ENCODE measurements at places on chromosomes 12 and 14.

- no peak for DNase-seq
Measured at GRCh38 chr14:73602994-73603393, 9.3 kb upstream of the ACOT6 start.

- no peak for DNase-seq
Measured at GRCh38 chr12:130132831-130133511, 29.3 kb upstream of the FZD10 start.

- no peak for DNase-seq
Measured at GRCh38 chr12:107530701-107531100, 154.9 kb upstream of the PWP1 start.

DNA sequence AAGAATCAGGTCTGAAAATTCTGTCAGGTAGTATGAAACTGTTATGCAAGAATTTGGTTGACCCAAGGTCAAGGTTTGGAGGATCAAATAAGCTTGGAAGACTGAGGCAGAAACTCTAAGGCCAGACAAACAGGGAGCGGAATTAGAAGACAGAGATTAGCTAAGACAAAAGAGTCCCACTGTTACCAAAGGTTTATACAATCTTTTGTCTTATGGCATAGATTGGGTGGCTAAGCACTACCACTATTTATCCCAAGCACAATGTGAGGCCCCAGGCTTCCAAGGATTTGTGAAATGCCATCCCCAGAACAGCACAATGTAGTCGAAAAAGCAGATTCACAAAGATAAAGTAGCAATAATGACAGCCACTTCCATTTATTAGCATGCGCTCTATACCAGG is 311.2 kb downstream of the SEC23A start:
- no peak for DNase-seq

DNA sequence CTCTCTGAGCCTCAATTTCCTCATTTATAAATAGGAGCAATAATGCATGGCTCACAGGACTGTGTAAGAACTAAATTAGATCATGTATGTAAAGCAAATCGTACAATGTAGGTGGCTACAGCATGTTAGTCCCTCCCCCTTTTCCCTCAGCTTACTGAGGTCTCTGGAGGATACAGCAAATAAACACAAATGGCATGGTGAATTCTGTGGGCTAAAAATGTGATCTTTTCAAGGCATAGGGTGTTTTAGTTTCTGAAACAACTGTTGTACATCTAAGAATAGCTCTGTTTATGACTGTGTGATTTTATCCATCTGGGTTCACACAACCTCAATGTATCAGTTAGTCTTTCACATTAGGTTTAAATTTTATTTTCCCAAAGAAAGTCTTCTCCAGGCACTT is 121.2 kb upstream of the PLEKHG7 start:
- no peak for DNase-seq

GRCh38 chr14:31207287-31207754 is 272 bp downstream of the HECTD1 start:
- no peak for DNase-seq

GRCh38 chr14:40269436-40269835 is 837.2 kb upstream of the FBXO33 start:
- no peak for DNase-seq

GRCh38 chr14:59254146-59254910 is 65.9 kb downstream of the DAAM1 start:
- DNase-seq, result no peak

GRCh38 chr12:13000925-13001774 is 1.1 kb upstream of the HEBP1 start:
- DNase-seq, result no peak

DNA sequence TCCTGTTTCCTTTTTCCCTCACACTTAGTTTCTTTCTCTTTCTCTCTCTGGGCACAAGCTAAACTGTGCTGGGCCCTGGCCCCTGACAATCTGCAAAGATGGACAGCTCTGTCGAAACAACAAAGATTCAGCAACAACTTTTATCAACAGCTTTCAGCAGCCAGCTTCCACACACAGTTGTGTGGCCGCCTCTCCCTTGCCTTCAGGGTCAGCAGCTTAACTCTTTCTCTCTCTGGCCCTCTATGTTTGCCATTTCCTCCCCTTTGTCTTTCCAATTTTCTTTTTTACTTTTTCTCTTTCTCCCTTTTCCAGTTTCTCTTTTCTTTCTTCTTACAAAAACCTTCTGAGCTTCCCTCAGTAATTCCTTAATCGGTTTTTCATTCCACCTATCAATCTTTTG is 43.3 kb downstream of the IQSEC3 start:
- DNase-seq, result no peak

DNA sequence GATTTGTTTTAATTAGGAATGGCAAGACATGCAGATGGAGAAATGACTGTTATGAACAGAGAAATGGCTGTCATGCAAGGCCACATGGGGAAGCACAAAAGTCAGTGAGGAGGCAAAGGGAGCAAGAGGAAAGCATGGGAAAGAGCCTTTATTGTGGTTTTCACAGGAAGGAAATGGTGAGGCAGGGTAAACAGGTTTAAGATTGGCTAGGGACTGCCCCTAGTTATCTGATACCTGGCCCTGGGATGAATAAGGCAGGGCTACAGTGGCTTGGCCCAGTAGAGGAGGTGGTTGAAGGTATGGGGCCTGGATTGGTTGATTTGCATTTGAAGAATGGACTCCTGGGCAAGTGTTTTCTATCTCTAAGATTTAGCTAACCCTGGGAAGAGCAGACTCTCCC is 168.7 kb upstream of the CNOT2 start:
- no peak for DNase-seq

- DNase-seq, result no peak
Measured at GRCh38 chr12:67827820-67828383, 161.3 kb upstream of the IFNG-AS1 start.

Data from DMS 273 treated with DMSO at 0.1 percent for 48 hours (cell line).